ENCODE measurements at places on chromosomes 6 and 20. TPM values are rescaled to one million over a fixed set of nuclear protein-coding genes. Genes with fewer than 3 reads are reported as not detected.

LPA gene
- total RNA-seq, result 0.60 TPM

SAMD5 gene
- 0.21 TPM for total RNA-seq

ZNF391 gene
- 9.4 TPM for total RNA-seq

NOP56 gene
- total RNA-seq, result 484 TPM

C6orf89 gene
- total RNA-seq, result 15.0 TPM

DNA sequence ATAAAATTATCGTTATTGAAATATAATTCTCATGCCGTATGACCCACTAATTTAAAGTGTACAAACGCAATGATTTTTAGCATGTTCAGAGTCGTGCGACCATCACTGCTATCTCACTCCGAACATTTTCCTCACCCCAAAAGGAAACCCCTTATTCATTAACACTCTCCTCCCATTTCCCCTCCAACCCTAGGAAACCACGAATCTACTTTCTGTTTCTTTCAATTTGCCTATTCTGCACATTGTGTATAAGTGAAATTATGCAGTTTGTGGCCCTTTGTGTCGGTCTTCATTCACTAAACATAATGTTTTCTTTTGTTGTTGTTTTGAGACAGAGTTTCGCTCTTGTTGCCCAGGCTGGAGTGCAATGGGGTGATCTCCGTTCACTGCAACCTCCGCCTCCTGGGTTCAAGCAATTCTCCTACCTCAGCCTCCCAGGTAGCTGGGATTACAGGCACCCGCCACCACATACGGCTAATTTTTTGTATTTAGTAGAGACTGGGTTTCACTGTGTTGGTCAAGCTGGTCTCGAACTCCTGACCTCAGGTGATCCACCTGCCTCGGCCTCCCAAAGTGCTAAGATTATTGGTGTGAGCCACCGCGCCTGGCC, 99.7 kb upstream of the ZNF217 start:
- DNase-seq, result no peak

DNA sequence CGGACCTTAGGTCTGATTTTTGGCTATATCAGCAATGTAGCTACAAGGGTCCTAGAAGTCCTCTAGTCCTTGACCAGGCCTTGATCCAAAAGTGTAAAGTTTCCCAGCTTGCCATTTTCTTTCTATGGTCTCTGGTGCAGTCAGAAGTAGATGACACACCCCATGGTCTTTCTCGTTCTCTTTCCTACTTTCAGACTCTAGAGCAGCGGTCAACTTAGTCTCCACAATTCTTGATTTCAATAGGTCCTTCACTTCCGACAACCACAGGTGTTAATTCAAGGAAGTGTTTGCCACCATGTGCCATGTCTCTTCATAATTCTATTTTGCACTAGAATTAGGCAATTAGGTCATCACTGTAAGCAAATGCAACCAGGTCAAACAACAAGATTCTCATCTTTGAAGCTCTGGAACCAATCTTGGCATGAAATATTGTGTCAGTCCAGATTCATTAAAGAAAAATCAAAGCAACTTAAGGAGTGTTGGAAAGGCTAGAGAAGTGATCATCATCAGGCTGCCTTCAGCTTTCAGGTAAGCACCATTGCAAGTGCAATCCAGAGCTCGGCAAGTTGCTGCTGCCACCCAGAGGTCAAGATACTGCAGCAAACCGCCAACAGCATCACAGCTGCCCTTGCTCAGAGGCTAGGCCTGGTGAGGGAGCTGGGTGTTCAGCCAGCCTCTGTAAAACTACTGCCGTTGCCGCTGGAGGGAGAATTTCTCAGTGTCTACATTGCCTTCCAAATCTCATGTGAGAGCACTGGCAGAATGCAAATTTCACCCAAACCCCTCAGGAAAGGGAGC, 5.6 kb upstream of the SYNE1 start:
- peak; percentile 79 for DNase-seq

DNA sequence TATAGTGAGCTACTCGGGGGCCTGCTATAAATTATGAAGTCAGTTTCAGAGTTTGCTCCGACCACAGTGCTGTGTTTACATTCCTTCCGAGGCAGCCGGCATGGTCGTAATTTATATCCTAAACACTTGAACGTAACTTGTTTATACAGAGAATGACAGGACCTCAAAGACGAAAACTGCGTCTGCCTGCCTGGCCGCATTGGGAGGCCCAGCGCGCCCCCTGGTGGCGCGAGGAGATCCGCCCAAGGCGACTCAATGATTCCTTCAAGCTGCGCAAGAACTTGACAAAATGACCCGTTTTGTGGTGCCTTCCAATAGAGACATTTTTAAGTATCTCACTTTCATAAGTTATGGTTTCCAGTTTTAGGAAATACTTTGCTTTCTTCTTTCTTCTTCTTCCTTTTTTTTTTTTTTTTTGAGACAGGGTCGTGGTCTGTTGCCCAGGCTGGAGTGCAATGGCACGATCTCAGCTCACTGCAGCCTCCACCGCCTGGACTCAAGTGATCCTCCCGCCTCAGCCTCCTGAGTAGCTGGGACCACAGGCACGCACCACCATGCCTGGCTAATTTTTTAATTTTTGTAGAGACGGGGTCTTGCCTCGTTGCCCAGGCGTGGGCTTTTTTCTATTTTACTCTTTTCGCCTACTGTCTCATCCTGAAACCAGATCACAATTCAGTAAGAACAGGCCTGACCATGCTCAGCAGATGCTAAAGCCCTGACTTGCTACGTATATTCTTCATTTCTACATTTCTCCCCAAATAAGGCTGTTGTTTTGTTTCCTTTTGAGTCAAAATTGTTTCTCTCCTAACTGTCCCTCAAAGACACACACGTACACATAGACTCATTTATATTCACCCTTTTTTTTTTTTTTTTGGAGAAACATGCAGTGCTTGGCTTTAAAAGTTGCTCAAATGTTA, 7.8 kb downstream of the FOXF2 start:
- peak; percentile 80 for DNase-seq

DNA sequence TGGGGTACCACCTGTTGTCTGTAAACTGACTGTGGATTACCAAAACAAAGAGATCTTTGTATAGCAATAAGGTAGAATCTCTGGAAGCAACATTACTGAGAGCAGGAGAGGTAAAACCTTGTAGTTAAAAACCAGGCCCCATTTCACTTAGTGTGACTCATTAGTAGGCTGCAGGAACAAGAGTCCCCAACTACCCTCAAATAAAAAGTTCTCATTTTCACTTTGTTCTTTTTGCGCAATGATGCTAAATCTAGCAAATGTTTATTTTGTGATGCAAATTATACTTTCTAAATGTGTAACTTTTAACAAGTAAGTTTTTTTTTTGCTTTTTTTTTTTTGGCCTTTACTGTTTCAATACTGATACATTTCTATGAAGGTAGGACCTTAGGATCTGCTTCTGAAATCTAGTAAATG, 67.1 kb downstream of the ESF1 start:
- DNase-seq, result no peak

Data from WTC11 (cell line).